Right kidney (tissue), 9 donors: ENCODE measurements at places on chromosomes 5 and 9.

DNA sequence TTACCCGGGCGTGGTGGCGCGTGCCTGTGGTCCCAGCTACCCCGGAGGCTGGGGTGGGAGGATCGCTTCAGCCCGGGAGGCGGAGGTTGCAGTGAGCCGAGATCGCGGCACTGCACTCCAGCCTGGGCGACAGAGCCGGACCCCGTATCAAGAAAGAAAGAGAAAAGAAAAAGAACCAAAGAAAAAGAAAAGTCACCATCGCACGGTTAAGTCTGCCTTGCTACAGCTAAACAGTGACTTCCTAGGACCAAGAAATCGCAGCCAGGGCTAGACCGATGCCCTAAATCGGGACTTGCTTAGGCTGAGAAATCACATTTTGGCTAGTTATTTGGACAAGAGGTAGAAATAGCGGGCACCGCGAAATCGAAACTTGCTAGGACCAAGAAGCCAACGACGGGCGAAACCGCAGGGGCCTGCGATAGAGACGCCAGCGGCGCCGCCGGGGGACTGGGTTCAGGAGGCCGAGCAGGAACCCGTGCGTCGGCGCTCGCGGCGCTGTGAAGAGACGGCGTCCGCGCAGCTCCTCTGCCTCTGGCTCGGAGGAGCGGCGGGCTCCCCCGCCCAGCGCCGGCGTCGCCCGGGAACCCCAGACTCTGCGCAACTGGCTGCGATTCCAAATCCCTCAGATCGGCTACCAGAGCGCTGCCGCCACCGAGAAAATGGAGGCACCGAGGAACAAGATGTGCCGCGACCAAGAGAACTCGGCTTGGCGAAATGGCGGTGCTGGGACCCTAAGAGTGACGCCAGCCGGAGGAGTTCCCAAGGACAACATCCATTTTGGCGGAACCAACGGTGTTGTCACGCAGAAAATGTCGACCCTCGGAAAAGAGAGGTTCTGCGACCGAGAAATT, 26.1 kb upstream of the ANXA2R start:
- DNase-seq: peak; percentile 97

GRCh38 chr5:82603033-82603987, 325.2 kb upstream of the RPS23 start:
- no peak for DNase-seq

DNA sequence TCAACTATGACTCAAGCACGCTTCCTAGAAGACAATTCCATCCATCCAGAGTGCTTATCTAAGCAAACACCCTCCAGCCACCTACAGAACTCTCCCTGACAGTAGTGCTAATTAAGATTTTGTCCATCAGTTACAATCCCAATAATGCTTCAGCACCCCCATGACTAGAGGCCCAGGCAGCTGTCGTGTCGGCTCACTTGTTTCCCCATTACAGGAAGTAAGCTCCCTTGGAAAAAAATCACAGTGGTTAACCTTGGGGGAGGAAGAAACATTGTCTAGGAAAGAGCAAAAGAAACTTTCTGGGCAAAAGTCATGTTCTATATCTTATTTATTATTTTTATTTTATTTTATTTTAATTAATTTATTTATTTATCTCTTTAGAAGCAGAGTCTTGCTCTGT, 108.8 kb upstream of the LPAR1 start:
- no peak for DNase-seq

GRCh38 chr5:111404270-111404769, 108.0 kb downstream of the STARD4 start:
- no peak for DNase-seq

GRCh38 chr9:27353474-27354229, 56.7 kb upstream of the EQTN start:
- DNase-seq: no peak

DNA sequence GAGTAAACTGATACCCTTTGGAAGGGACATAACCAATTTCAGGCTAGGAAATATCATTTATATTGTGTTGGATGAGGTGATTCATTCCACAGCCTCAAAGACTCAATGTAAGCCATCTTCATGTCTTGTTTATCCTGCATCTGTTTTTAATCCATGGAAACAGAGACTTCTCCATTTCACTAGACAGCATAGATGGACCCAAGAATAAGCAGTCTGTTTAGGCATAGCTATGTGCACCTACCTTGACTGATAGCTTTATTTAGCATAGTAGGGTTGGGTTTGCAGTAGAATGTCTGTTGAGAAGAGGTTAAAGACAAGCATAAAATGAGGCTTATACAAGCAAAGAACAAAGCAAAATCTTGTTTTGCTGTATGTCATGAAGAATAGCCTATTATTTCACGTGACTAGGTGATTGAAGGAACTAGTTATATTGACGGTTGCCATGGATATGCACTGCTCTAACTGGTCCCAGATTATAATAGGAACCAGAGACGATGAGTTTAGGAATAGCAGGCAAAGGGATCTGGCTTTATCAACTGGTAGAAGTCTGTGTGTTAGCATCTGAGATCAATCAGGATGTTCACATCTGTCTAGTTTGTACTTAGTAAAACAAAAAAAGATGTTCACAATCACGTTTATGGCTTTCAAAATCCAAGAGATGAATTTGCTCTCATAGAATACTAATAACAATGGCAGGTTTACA, 154.8 kb upstream of the KLF9 start:
- no peak for DNase-seq

DNA sequence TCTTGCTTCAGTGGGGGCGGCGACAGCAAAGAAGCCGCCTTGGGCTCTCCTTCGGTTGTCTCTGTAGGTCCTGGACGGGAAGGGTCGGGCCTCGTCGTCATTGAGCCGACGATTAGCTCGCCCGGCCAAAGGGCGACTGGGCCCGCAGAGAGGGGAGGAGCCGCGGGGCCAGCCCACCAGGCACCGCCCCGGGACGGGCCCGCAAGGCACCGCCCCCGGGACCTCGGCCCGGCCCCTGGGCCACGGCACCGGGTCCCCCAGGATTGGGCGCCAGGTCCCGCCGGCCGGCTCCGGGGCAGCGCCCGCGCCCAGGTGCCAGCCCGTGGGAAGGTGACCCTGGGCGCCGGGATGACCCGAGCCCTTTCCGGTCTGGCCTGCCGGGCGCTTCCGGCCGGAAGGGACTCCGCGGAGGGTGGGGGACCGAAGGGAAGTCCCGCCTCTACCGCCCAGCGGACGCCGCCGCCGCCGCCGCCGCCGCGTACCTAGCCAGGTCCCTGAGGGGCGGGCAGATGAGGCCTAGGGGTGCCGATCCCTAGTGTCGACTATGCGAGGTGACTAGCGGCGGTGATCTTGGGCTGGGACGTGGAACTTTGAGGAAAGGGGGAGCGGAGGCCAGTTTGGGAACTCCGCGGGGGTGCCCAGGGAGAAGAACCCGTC, at the start of the genes GBA2 and RGP1:
TSS of gene GBA2 (minus strand) at position 371 of the 657 bp plus-strand sequence. CDS start 524 bp downstream, outside the sequence.
TSS of gene RGP1 (plus strand) at position 430 of the 657 bp plus-strand sequence. CDS start 469 bp downstream, outside the sequence.
- DNase-seq: peak; percentile 86

- no peak for DNase-seq
Measured at GRCh38 chr9:107932046-107932445, 442.5 kb upstream of the KLF4 start.

GRCh38 chr9:33111631-33112030, 35.2 kb upstream of the SMU1 start:
- DNase-seq: no peak

DNA sequence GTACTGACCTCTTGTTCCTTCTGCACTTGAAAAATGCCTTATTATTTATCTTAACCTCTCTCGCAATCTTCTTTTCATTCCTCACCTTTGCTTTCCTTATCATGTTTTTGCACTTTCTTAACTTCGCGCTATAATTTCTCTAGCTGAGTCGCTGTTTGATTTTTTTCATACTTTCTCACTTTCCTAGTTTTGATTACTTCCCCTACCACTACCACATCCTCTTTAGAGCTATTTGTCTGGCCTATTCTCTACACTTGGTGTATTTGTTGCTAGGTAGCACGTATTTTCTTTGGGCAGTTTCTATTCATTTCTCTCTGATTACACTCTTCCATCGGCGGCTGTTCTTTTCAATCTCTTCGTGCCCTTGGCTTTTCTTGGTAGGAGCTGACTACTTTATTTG, 611.8 kb downstream of the BNC2 start:
- DNase-seq: no peak

GRCh38 chr9:92257327-92257726, 36.2 kb downstream of the IARS1 start:
- DNase-seq: no peak

DNA sequence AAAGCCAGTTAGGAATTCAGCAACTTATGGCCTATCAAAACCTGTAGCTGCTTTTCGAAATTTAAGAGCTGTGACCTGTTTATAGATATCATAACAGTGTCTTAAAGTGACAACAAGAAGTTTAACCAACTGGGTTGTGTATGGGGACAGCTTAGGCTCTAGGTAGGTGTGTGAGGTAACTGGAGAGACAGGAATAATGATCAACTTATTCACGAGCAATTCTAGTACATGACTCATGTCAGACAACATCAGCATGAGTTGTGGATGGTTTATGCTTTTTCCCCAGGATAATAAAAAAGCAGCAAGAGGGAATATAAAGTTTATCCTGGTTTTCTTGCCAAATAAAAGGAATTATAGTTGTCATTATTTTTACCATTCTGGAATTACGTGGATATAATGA, 88.6 kb downstream of the GDNF start:
- no peak for DNase-seq

- DNase-seq: peak; percentile 13
Measured at GRCh38 chr9:80156756-80157472, 585.1 kb downstream of the TLE4 start.

- DNase-seq: no peak
Measured at GRCh38 chr9:16076511-16076910, 523.7 kb downstream of the CCDC171 start.

DNA sequence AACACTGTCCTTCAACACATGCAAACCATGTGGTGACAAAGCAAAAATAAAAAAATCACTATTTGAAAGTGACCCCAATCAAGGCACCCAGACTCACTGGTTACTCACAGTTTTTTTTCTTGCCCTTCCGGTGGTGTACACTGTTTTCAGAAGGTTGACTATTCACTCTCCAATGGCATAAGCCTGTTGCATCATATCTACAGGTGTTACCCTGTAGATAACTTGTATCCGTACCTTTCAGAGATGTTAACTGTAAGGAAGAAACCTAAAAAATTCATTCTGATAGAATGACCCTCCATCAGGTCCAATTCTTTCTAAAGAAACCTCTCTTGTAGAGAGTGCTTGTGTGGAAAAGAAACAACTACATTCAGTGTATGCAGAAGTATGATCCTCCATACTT, 193.6 kb upstream of the RASA1 start:
- no peak for DNase-seq

GRCh38 chr9:89207026-89207425, 28.4 kb upstream of the SHC3 start:
- no peak for DNase-seq

GRCh38 chr9:20262611-20263010, 359.7 kb downstream of the MLLT3 start:
- DNase-seq: no peak

DNA sequence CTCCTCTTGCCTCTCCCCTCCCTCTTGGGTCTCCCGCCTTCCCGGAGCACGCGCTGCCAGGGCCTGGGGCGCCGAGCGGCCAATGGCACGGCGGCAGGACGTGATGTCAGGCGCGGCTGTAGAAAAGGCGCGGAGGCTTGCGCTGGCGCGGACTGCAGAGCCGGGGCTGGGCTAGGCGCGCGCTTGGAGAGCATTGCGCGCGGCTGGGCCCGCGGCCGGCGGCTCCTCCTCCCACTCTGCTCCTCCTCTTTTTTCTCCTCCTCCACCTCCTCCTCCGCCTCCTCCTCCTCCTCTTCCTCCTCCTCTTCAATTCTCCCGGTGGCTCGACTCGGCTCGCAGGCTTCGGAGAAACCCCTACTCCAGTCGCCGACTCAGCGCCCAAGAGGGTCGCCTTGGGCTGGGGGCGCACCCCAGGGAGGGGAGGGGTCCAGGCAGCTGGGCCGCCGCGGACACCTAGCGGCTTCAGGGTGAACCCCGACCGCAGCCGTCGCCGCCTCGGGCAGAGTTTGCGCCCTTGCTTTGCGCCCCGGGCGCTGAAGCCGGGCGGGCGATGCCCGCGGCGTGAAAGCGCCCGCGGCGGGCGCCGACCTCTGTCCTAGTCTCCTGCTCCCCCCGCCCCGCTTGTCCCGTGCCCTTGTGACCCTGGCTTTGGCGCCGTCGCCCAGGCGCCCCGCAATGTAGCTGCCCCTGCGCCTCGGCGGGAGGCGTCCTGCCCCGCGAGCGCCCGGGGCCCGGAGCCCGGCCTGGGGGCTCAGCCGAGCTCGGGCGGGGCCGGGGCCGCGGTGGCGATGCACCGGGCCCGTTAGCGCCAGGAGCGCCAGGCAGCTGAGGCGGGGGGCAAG, at the start of gene LHX2:
TSS of gene LHX2 (plus strand) at position 309 of the 842 bp plus-strand sequence. CDS start 581 bp downstream, outside the sequence.
- DNase-seq: peak; percentile 73

DNA sequence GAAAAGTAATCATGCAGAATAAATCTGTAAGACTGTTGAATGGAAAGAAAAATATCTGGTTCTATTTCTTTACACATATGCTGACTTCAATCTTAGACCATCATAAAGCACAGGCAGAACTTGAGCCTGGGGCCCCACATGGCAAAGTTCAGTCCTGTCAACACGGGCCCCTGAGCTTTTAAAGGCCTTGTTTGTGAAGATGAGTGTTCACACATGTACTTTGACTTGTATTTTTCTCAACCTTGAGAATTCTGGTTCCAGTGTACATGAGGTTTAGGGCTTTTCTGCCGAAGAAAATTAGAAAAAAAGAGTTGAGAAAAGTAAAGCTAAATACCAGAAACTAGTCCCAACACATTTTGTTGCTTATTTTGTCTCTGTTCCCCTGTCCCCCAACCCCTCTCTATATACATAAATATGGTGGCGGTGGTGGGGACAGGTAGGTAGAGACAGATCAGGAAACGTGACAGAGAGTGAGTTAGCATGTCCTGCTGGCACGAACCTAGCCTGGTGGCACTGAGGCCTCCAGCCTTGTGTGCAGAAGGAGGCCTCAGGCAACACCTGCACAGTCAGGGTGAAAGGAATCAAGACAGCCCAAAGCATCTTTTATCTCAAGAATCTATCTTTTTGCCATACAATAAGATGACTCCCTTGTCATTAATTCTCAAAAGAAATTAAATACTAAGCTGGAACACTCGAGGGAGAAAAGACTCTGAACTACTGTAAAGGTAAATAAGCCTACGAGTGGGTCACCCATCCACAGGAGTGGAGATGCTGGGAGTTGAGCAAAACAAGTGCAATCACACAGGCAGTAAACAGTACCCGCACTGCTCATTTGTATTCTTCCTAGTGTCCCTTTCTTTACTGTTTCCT, 22.9 kb downstream of the LIFR start:
- DNase-seq: no peak

- no peak for DNase-seq
Measured at GRCh38 chr5:194603-195209, 3.4 kb downstream of the LRRC14B start.
